NCI-H1694 treated with DMSO at 0.1 percent for 48 hours (cell line): ENCODE measurements at places on chromosomes 3 and 15.

GRCh38 chr3:12750223-12750622 lies 8.8 kb downstream of the TMEM40 start:
- DNase-seq, result no peak

GRCh38 chr15:57526615-57527014 lies 65.1 kb upstream of the MYZAP start:
- no peak for DNase-seq

GRCh38 chr3:66989860-66990696 lies 8.0 kb upstream of the KBTBD8 start:
- DNase-seq, result no peak

DNA sequence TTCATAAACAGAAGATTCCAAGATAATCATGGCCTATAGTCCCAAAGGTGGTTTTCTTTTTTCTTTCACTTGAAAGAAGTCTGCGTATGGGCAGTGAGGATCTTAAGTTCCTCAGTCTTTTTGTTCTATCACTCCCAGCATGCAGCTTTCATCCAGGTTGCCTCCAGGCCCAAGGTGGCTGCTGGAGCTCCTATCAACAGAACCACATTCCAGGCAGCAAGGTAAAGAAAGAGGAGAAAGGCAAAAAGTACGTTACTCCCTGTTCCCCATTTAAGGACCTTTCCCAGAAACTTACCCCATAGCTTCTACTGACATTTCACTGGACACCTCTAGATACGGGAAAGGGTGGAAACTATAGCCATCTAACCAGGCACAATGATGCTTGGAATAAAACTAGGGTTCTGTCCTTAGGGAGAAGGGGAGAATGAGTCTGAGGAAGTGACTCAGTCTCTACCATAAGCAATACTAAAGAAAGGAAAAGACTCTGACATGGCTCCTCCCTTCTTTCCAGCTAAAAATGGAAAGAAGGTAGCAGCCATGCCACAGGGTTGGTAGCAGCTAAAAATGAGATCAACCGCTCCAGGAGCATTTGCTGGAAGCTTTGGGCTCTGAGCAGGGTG lies 313.9 kb upstream of the NR2E3 start:
- DNase-seq, result no peak

GRCh38 chr3:8204853-8205650 lies 296.6 kb upstream of the LMCD1 start:
- no peak for DNase-seq

- no peak for DNase-seq
These were observed 19.4 kb downstream of the CCDC32 start for GRCh38 chr15:40545457-40545856.

- no peak for DNase-seq
These were observed 767 bp downstream of the AP3S2 start for GRCh38 chr15:89893027-89893426.

GRCh38 chr3:151863611-151864010 lies 9.8 kb upstream of the SUCNR1 start:
- DNase-seq, result no peak

DNA sequence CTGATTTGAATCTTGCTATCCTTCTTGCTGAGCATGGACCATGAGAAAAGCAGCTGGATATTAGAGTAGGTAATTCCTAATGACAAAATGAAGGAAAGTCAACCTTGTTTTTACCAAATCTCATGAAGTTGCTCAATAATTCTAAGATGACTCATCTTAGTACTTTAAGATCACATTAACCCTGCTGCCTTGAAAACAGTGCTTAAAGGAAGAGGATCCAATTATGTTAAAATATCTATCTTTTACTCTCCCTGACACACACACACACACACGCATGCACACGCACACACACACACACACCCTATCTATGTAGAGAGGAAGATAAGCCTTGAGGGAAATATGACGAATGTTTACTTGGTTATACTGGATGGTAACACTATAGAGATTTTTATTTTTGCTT lies 16.0 kb upstream of the MYO1E start:
- DNase-seq, result no peak

- DNase-seq, result no peak
These were observed 1.7 kb downstream of the TM4SF4 start for GRCh38 chr3:149476225-149476624.

DNA sequence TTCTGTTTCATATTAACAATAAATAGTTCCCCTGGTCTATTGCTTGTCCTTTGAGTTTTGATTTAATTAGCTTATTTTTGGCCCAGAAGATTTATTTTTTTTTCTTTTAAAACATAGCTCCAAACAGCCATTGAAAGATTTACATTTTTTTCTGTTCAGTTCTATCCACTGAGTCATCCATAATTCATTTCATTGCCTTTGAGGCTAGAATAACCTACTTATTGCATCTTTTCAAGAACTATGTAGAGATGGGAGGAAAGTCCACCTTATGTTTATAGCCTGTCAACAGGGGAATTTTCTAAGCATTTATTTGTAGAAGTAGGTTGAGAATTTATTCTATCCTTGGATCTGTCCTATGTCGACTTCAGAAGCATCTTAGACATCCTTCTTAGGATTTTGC lies 53.4 kb upstream of the CHD2 start:
- DNase-seq, result no peak

- DNase-seq, result no peak
These were observed 54.8 kb upstream of the MITF start for GRCh38 chr3:69684309-69684961.

DNA sequence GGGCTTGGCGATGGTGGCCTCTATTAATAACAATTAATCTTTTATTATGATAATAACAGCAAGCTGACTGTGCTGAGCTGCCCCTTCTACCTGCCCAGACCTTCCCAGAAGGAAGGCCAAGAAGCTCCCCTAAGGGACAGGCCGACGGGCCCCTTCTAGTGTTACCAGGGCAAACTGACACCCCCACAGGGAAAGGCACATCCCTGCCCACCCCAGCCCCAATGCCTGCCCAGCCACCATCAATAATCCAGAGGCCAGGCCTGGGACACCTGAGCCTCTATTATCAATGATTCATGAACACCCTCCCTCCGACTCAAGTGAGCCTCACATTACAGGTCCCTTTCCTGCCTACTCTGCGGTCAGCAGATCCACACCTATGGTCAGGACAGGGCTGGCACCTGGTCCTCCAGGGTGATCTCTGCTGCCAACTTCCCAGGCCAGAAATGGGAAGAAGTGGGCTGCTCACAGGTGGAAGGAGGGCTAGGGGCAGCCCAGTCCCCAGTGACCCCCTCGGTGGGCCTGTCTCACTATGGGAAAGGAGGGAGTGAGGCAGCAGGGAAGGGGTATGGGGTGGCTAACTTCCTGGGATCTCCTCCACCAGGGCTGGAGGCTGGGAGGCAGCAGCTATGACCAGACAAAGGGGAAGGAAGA lies 1.8 kb downstream of the TWF2 start:
- no peak for DNase-seq

DNA sequence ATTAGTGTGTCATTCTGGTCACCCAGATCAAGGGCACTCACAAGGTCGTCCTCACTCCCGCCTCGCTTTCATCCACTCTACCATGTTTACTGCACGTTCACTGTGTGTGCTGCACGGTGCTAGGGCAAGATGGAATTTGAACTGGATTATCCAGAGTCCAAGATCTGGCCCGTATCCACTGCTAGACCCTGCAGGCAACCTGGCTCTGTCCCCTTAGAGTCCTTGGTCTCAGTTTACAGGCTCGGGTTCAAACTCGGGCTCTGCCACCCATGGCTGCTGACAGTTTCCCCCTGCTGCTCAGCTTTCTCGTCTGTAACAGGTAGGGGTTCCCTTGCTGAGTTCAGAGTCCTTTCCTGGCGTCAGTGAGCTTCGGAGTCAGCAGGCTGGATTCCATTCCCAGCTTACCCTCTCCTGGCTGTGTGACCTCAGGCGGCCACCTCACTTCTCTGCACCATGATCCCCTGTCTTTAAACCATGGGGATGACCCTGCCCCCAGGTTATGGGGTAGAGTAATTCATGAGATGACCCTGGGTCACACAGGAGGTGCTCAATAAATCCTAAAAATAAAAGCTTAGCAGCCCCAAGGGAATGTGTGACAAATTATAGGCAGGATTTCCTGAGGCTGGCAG lies 79.6 kb upstream of the SLC6A6 start:
- DNase-seq, result no peak

- DNase-seq, result no peak
These were observed 344.7 kb upstream of the RBMS3 start for GRCh38 chr3:28936154-28936553.

- DNase-seq, result no peak
These were observed 8.0 kb downstream of the BCL2L10 start for GRCh38 chr15:52104532-52105004.

DNA sequence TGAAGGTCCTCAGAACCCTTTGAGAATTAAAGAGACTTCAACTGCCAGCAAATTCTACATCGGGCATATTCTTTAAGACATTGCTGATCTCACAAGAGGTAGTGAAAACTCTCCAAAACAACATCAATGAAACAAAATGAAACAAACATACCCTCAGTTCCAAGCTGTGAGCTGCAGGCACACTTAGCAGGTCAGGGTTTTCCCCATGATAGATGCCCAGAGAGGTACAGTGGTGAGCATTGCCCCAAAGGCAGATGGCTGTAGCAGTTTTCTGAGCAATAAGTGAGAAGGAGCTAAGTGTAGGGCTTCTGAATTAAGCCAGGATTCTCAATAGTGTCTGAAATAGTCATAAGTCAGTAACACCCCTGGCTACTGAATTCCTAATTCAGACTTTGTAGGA lies 96.1 kb upstream of the TSEN2 start:
- DNase-seq, result no peak

DNA sequence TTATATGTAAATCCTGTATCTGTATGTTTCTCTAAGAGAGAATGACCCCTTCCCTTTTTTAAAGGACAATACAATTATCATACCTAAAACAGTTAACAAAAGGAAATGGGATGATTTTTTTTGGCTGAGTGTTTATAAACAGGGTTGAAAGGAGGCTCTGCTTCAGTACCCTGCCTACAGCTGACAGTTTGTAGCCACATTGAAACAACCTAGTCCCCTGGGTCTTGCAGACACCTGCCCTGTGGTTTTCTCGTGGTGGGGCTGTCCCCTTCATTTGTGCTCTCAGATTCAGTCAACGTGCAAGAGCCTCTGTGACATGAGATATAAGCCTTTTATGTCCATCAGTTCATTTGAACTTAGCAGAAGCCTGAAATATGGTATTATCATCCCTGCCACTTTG lies 2.3 kb upstream of the HMCES start:
- no peak for DNase-seq

DNA sequence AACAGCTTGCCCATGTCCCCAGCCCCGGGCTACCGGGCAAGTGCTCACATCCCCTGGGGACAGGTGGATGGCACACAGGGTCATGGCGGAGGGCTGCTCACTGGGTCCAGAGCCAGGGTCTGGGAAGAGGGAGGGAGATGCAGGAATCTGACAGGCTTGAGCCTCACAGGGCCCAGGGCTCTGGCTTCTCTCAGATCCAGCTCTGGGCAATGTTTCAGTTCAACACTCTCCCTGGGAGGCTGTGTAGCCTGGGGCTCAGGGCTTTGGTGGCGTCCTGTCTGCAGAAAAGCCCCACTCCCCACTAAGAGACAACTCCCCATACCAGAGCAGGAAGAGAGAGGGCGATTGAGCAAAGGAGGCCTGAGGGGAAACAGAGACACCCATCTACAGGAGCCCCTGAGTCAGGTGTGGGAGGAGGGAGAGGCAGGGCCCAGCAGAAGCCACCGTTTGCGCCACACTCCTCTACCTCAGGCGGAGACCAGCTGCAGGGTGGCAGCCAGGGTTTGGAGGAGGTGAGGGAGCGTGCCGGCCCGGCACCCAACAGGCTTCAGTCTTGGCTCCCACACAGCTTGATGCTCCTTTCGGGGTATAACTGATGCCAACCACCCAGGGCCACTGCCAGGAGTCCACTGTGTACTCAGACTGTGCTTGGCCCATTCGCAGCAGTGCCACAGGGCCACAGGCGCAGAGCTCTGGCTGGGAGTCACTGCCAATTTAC lies 16.8 kb upstream of the SRP14 start:
- no peak for DNase-seq

GRCh38 chr3:102177075-102177755 lies 257.6 kb upstream of the ZPLD1 start:
- DNase-seq, result no peak

- no peak for DNase-seq
These were observed 53.9 kb downstream of the EIF4E3 start for GRCh38 chr3:71671216-71671845.

GRCh38 chr3:195150181-195151118 lies 120.5 kb downstream of the XXYLT1 start:
- no peak for DNase-seq

DNA sequence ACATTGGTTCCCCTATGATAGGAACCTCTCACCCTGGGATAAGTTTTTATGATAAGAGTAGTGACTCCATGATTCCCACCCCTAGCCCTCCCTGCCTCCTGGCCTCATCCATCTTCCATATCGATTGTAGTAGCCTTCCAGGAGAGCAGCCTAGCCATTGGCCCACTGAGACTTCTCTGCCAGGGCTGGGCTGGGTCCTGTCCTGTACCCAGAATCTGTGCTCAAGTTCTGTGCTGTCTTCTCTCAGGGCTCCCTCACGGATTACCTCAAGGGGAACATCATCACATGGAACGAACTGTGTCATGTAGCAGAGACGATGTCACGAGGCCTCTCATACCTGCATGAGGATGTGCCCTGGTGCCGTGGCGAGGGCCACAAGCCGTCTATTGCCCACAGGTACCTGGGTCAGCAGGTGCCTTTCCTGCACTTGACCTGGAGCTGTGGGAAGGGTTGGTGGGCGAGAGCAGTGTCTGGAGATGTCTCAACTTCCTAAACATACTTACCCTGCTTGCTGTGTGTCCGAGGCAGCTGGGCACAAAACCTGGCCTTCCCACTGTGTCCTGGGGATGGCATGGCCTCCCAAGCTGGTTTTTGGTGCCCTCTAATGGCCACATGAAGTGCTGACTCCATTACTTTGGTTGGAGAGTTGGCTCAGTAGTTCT lies 16.6 kb upstream of the EXOG start:
- DNase-seq, result no peak
